ENCODE measurements at places on chromosomes 6 and 20. TPM values are rescaled to one million over a fixed set of nuclear protein-coding genes. Genes with fewer than 3 reads are reported as not detected.

The COL11A2 gene
- total RNA-seq, result 1.7 TPM

The VPS52 gene
- 49.2 TPM for total RNA-seq

GRCh38 chr20:2816583-2817340, 598 bp downstream of the TMEM239 start:
- no peak overlapping the region for H3K4me3 ChIP-seq
- no peaks in the 10 kb centered on the region for H3K4me1 ChIP-seq
- H3K27ac ChIP-seq, result no peak overlapping the region
- no peaks in the 10 kb centered on the region for H3K36me3 ChIP-seq

DNA sequence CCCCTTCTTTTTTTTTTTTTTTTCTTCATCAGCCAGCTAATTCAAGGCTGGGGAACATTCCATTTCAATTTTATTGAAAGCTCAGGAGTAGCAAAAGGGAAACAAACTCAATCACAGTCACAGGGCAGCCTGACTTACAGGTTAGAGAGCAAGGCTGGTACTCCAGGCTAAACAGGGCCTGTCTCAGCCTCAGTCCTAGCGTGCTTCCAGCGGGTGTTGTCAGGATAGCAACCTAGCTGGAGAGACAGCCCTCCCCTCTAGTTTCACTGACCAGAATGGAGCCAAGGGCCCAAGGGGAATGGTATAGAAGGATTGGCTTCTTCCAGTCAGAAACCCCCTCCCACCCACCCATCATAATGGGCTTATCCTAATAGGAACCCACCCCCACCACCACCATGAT, 132.9 kb downstream of the PXDC1 start:
- no peak overlapping the region for H3K4me3 ChIP-seq
- H3K27me3 ChIP-seq, result no peaks in the 10 kb centered on the region
- no peaks in the 10 kb centered on the region for H3K36me3 ChIP-seq
- DNase-seq, result no peak

DNA sequence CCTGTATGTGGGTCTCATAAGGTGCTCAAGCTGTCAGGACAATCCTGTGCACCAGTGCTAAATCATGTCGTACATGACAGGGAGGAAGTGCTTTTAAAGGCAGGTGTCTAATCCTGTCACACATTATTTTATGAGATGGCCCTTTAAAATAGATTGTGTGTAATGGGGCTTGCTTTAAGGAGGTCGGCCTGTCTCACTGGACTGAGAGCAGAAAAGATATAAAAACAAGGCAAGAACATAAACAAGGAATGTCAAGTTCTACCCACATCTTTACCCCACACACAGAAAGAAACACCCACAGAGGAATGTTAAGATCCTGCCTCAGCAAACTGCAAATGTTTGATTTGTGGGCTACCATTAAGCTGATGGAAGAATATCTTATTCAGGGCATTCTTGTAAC, 279.0 kb downstream of the FOXA2 start:
- DNase-seq, result no peak
- H3K4me1 ChIP-seq, result no peaks in the 10 kb centered on the region
- H3K36me3 ChIP-seq, result no peaks in the 10 kb centered on the region
- no peak overlapping the region for H3K4me3 ChIP-seq

DNA sequence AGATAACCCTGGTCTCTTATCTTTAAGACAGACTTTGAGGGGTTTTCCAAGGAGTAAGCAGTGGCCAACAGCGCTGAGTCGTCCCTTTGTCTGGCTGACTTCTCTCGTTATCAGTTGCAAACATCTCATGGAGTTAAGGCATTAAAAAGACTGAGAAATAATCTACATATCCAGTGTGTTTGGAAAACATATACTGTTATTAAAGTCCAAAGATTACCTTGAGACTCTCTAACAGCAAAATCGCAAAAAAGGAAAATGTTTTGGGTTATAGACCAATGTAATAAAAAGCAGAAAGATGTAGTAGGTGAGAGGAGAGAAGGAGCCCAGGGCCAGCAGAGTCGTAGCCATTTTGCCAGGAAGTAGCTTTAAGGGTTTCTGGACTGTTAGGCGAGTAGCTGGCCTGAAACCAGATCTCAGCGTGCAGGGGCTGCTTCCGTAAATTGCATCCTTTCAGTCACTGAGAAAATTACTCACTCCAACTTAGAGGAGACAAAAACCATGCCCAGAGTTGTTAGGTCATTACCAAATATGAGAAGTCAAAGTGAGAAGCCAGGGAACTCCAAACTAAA, 24.6 kb downstream of the MYLK4 start:
- peak overlapping the region; percentile 75 for H3K27ac ChIP-seq
- no peaks in the 10 kb centered on the region for H3K27me3 ChIP-seq
- H3K36me3 ChIP-seq, result no peaks in the 10 kb centered on the region

GRCh38 chr6:80280262-80281010, 174.0 kb downstream of the BCKDHB start:
- H3K27ac ChIP-seq, result no peak overlapping the region
- H3K4me1 ChIP-seq, result no peaks in the 10 kb centered on the region
- H3K27me3 ChIP-seq, result no peaks in the 10 kb centered on the region
- no peaks in the 10 kb centered on the region for H3K36me3 ChIP-seq
- no peak overlapping the region for H3K4me3 ChIP-seq
- DNase-seq, result no peak

Data from endothelial cell of umbilical vein (primary cell).